Vagina (tissue), 2 donors: ENCODE measurements at places on chromosomes 1 and 21.

- no peak for DNase-seq
Measured at GRCh38 chr1:183693521-183693920, 40.4 kb upstream of the APOBEC4 start.

- DNase-seq, result no peak
Measured at GRCh38 chr1:163094182-163094581, 25.0 kb downstream of the RGS4 start.

DNA sequence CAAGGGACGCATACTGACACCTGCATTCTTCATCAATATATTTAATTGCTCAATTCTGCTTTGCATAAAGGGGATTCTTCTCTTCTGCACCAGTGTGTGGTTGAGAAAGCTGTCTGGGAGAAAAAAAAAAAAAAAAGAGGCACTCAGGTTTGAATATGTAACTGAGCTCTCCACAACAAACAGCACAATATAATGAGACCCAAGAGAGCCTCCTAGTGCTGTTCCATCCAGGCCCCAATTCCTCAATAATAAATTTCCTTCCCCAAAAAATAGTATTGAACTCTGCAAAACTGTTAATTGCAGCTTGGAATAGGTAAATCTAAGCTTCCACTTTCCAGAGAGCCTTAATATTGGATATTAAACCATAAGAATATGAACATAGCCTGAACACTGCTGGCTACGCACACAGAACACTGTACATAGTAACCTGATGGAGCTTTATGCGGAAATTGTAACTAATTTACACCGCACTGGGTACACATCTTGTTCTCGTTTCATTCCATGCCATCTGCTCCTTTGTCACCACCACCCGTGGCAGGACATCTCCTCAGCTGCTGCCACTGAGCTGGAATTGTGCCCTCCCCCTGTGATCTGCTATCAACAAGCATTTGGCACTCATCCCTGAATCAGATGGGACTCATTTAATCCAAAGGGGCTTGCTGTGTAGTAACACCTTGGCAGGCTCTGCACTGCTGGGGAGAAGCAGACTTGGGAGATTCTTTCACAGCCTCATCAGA, 272.0 kb downstream of the HHIPL2 start:
- DNase-seq, result no peak

DNA sequence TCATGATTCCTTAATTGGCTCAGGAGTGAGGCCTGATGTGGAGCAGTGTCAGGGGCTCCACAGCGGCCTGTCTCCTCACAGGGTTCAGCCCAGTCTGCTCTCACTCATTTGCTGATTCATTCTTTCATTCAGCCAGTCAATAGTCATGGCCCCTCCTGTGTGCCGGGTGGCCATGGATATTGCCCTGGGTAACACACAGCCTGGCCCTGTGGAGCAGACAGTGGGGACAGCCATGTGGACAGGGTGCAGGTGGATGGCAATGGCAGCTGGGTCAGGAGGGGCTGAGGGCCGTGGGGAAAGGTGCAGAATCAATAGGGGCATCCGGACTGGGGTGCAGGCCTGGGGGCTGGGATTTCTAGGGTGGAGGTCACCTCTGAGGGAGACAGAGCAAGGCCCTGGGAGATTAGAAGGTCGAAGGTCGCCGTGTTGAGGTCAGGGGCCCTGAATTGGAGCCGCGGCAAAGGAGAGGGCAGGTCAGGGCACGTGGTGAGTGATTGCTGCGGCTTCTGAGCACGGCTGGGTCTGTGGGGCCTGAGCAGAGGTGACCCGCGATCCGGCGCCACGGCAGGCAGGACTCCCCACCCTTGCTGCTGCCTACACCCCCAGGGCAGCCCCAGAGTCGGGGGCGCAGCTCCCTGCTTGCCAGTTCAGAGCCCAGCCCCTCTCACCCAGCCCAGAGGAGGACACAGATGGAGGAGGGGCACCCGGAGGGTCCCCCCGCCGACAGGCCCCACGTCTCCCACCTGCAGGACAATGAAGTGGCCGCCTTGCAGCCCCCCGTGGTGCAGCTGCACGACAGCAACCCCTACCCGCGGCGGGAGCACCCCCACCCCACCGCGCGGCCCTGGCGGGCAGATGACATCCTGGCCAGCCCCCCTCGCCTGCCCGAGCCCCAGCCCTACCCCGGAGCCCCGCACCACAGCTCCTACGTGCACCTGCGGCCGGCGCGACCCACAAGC, 33.4 kb downstream of the SLC19A1 start:
- DNase-seq, result no peak

DNA sequence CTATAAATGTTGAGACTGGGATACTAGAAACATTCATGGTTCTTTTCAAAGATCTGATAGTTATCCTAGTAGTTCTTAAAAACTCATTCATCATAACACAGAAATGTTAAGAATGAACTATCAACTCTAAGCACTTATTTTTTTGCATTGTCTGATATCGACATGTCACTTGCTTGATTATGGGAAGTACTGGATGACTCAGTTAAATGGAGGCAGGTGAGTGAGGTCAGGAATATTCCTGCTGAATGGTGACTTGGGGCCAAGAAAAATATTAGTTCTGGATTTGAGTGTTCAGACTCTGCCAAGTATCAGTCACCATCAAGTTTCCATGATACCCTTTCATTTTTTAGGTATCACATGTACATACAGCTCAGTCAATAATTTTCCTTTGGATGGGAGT, 63.6 kb downstream of the NEK7 start:
- DNase-seq, result no peak

DNA sequence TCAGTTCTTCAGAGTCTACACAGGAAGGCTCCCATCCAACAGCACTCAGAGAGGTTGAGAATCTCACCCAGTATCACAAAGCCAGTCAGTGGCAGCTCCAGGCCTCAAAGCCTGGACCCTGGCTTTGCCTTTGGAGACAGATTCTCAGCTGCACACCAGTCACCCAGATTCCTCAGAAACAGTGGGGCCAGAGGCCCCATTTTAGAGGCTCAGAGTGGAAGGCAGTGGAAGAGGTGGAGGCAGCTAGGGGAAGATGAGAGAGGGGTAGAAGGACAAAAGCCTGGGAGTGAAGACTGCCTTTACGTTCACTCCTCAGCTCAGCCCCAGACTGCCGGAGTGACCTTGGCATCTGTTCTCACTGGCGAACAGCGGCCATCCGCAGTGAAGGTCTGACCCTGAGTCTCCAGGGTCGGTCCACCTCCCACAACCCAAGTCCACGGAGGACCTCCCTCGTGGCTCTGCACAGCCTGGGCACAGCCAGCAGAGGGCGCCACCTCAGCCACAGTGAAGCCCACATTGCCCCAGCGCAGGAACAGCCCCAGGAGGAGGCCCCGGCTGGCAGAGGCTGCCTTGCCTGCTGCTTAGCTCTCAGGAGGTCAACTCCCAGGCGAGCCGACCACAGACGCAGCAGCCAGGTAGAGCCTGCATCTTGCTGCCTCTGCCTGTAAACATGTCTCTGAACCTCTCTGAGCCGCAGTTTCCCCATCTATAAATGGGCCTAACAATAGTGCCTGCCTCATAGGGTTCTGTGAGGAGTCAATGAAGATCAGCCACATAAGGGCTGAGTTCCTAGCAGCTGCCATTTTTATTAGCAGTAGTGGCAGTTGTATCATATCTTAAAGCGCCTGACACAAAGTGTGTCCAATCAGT, 5.9 kb upstream of the FNDC5 start:
- DNase-seq, result no peak

DNA sequence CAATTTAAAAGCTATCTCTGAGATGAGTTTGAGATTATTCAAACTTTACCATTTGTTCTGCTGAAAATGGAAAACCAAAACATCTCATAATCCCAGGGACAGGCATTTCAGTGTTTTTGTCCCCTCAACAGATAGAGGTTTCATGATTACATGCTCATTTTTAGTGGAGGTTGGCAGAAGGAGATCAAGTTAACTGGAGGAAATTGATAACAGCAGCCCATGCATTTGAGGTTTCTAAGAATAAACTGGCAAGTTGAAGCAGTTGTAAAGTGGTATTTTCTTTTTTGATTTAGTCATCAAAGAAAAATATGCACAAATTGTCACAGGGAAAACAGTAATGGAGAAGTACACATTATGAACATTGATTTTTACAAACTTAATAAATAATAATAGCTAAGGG, 205.8 kb downstream of the PLA2G4A start:
- no peak for DNase-seq
